Omental fat pad (tissue), 4 donors: ENCODE measurements at places on chromosomes 16 and 17.
A peak's percentile ranks its signal among the peaks of the same experiment; 100 is the strongest.

DNA sequence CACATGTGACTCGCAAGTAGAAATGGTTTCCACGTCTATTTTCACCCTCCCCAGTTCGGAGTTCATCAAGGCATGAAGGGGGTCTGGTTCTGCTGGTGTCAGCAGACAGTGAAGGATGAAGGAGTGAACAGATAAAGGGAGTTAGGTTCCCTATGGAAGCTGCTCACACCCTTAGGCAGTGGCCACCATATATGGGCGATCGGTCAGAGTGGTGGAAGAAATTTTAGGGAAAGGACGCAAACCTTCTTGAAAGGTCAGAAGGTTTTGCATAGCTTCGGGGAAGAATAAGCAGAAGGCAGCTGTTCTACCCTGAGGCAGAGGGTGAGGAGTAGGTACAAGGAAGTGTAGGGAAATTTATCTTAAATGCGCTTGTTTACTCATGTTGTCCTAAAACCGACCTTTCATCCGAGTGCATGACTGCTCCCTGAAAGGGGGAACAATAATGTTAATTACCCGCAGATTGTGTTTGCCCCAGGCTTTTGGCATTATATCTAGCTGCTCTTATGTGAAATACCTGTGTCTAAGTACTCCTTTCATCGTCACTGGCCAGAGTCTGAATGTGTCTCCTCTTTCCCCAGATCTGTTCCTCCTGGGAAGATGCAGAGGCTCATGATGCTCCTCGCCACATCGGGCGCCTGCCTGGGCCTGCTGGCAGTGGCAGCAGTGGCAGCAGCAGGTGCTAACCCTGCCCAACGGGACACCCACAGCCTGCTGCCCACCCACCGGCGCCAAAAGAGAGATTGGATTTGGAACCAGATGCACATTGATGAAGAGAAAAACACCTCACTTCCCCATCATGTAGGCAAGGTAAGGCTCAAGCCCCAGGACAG is 12.5 kb downstream of the CDH5 start:
- no peak for DNase-seq

DNA sequence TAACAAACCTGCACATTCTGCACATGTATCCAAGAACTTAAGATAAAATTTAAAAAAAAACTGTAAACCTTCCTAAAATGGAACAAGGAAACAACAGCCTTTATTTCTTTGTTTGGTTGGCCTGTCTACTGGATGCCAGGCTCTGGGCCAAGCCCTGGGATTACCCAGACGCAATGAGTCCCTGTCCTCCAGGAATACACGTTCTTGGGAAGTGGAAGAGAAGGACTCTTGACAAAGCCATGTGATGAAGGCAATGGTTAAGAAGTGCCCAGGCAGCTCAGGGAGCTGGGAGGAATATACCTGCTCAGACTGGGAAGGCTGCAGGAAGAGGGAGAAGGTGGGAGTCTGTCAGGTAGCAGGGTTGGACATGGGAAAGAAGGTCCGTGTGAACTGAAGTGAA is 115.4 kb downstream of the AXIN2 start:
- DNase-seq, result no peak

- no peak for DNase-seq
Observed at GRCh38 chr17:69518951-69519350, 104.5 kb downstream of the MAP2K6 start.

DNA sequence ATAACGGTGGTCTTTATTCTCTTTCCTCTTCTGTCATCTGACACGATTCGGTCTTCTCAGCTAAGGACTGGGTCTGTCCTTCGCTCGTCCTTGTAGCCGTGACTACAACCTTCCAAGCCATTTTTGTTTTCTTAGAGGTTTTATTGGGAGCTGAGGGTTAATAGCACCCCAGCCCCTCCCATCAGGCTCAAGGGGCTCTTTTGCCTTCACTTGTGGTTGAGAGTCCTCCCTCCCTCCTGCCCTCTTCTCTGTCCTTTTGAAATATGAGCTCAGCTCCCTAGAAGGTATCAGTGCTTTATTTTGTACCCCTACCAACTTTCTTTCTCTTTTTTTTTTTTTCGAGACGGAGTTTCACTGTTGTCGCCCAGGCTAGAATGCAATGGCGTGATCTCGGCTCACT is 24.7 kb downstream of the SOCS3 start:
- no peak for DNase-seq

DNA sequence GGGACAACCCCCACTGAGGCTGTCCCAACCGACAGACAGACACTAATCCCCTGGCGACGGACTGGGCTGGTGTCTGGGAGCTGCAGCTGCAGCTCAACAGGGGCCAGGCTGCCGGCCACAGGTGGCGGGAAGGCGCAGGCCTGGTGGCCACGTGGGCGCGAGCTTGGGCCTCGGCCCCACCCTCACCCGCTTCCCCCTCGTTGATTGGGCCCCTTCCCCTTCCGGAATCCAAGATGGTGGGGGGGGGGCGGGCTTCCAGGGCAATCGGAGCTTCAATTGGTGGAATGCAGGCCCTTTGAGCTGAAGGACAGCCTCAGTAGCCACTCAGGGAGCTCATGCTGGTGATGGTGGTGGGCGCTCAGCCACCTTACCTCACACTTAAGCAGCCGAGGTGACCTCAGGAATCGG is 8.7 kb upstream of the TBX4 start:
- no peak for DNase-seq

GRCh38 chr17:75810216-75810615 is 25.6 kb downstream of the UNK start:
- no peak for DNase-seq

DNA sequence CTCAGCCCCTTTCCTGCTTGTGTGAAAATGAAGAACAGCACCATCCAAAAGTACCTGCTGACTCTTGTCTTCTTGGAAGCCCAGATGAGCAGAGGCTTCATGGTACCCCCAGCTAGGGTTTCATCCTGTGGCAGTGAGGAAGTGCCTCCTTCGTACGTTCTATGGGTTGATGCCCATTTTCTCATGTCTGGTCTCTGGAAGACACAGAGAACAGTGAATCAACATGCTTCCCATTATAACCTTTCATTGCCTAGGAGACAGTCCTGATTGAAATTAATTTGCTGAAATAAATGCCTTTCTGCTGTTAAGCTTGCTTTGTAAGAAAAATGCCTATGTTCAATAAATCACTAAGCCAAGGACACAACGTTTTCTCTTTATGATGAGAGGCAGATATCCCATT is 36.5 kb downstream of the RCVRN start:
- DNase-seq, result no peak

DNA sequence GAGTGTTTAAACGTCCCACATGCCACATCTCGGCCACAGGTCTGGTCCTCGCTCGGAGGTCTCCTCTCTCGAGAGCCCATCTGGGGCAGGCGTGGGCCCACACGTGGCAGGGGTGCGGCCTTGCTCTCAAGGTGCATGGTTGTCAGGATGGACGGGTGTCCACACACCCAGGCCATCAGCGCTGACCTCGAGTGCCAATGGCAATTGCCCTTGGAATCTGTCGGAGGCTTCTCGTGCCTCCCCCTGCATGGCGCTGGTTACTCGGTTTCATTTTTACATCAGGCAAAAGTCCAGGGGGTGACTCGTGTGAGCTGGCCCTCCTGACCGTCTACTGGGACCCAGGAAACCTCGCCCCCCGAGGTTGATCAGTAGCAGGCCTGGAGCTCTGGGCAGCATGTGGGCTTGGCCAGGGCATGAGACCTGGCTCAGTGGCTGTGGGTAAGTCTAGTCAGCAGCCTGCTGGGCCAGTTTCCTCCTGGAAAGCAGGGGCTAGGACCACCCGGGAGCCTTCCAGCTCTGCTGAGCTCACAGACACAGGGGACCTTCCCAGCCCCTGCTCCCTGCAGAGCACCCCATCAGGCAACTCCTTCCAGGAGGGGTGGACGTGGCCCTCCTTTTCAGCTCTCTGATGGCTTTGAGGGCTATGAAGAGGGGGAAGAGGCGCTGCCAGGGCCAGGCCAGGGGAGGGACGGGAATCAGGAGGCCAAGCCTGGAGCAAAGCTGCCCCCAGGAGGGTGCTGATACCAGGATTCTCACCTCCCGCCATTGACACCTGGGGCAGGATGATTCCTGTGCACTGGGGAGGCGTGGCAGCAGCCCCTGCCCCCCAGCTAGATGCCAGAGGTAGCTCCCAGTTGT is 3.7 kb upstream of the ZNF469 start:
- DNase-seq, result no peak

- no peak for DNase-seq
Observed at GRCh38 chr17:31467502-31468256, 76.2 kb downstream of the RAB11FIP4 start.

DNA sequence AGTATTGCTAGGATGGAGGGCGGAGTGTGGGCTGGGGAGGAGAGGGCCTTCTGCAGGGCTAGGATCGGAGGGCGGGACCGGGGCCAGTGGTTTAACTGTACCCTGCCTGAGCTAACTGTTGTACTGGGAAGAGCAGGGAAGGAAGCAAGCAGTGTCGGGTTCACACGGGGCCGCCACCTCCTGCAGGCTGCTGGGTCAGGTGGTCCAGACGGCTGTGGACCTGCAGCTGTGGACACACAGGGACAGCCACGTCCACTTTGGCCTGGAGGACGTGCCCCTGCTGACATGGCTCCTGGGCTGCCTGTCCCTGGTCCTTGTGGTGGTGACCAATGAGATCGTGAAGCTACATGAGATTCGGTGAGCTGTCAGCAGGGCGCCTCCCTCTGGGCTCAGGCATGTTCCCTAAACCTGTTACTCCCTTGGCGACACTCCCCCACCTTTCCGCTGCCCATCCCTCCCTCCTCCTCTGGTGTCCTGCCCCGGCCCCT is 16.6 kb downstream of the CASKIN2 start:
- DNase-seq, result no peak

GRCh38 chr16:70430667-70431536 is 8.0 kb downstream of the ST3GAL2 start:
- no peak for DNase-seq

DNA sequence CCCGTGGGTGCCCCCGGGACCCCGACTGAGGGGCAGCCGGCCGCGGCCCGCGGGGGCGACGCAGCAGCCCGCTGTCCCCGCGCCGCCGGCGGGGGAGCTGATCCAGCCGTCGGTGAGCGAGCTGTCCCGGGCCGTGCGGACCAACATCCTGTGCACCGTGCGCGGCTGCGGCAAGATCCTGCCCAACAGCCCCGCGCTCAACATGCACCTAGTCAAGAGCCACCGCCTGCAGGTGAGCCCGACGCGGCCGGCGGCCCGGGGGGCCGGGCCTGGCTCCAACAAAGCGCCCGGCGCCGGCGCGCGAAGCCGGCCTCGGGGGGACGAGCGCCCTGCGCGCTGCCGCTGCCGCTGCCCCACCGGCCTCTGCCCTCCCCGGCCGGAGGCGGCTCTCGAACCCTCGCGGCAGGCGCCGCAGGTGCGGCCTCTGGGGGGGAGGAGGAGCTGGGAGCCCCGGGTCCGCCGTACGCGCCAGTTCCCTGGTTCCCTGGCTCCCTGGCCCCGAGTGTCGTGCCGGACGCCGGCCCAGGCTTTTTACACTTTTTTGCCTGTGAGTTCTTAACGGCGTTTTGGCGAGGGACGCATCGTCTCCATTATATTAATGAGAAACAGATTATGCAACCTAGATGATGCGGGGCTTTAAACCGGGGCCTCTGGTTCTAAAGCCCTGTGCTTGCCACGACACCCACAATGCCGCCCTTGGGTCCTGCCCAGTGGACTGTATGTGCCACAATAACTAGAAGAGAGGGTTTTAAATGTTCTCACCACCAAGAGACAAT is 521 bp downstream of the ATMIN start:
- DNase-seq, result no peak

DNA sequence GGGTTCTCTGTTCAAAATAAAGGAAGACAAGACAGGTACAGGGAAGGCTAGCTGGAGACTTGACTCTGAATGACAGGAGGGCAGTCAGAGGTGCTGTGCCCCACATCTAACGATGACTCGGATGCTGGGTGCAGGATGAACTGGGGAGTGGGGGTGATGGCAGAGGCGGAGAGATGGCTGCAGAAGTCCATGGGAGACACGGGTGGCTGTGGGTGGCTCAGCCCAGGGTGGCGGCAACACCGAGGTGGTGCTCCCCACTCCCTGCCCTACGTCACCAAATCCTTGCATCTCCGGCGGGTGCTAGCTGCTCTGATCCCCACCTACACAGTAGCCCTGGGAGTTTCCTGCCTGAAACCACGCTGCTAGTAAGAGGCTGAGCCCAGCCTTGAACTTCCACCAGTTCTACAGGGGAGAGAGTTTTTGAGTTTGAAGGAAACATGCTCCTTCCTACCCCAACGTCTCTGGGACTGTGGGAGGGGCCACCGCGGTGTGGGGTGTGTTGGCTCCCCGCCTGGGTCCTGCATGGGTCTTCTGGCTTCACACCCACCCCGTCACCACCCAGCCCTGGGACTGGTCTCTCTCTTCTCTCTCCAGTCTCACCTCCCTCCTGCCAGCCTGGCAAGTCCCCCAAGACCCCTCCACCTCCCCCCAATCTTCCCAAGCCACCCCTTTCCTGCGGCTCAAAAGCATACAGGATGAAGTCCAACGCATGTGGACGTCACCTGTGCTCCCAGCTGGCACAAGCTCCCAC is 4.5 kb downstream of the GSG1L start:
- DNase-seq, result no peak

DNA sequence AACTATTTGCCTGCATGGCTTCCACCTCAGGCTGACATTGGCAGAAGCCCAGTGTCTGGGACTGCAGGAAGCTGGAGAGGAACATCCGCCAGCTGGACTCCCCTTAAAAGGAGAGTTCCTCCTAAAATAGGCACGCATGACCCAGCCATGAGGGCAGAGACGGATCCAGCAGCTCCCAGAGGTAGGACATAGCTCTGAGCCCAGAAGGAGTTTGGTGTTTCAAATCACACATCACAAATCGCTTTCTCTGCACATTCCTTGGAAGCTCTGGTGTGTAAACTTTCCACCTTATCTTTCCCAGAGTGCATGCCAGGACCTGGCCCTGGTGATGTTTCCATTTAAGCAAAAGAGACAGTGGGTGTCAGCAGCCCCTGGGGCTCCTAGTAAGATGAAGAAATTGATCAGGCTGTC is 231.1 kb upstream of the CDH5 start:
- no peak for DNase-seq

DNA sequence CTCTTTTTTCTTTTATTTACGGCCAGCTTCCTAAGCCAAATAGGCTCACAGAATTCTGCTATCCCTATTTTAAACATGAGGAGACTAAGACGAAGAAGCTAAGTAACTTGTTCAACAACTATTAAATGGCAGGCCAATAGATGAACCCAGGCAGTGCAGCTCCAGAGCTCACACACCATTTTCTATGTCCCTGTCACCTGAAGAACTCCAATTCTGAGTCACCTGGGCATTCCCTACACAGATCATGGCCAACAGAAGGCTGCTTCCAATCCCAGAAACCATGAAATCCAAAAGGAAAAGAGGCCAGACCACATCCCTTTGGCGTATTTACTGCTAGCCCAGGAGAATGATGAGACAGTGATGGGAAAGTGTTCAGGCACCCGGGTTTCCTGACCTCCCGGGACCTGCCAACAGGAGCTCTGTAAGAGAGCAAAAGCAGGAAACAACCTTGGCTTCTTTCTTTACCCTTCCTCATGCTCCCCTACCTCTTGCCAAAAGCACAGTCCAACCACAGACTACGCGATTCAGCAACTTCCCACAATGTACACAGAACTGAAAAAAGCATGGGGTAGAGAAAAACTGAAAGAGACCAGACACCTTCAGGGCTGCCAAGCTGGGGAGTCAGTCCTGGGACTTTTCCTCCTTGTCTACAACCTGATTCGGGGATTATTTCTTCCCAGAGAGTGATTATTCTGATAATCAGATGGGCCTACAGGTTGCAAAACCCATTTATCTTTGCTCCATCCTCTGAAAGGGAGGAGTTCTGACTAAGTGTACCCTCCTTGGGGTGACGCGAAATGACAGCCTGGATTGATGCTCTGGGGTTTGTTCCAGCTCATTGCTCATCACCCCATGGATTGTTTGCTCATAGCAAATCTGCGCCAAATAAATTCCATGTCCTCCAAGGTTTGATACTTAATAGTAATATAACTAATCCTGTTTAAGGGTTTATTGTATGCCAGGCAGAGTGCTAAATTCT is 47.8 kb upstream of the HAS3 start:
- DNase-seq, result peak; percentile 26

- DNase-seq, result no peak
Observed at GRCh38 chr16:52837251-52837650, 215.4 kb downstream of the CHD9NB start.
